ENCODE measurements at places on chromosomes 7 and 10. TPM values are rescaled to one million over a fixed set of nuclear protein-coding genes. Genes with fewer than 3 reads are reported as not detected.

SPDYE2 gene
- not detected for total RNA-seq

RARRES2 gene
- total RNA-seq: 86.7 TPM

PNPLA8 gene
- 14.1 TPM for total RNA-seq

HABP2 gene
- not detected for total RNA-seq

MSS51 gene
- 1.4 TPM for total RNA-seq

KCNMA1 gene
- total RNA-seq: 44.5 TPM

Measured in colonic mucosa (tissue), 4 donors.